NK-92 treated with Interleukin-12 subunit alpha and Interleukin-12 subunit beta, amount 100 ng/mL, for 24 hours (cell line): ENCODE measurements at places on chromosomes 6 and 20.

DNA sequence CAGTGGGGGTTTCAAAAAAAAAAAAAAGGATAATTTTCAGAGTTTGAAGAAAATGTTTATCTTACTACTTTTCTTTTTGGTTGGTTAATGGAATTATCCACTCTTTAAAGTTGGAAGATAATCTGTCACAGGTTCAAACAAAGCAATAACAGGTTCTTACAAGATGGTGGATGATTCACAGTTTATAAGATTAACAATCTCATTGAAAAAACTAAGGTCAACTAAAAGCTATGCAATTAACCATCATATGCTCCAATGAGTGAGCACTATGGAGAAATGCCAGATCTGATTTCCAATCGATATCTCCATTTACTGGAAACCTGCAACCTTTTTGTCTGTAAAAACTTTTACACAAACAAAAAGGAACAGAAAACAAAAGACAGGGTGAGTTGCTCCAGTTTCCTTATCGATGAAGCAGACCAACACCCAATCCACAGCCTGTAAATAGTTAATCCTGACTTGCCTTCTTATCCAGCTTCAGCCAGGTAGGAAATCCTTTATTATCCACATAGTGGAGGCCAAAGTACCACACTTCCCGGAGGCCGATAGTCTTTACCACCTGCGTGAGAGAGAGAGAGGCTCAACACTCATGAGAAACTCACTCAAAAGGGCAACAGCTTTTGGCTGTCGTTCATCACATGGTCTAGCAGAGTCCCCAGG, 32.4 kb downstream of the EZR start:
- no peak for DNase-seq

GRCh38 chr20:4788314-4788713, 66.6 kb downstream of the PRND start:
- DNase-seq, result no peak

DNA sequence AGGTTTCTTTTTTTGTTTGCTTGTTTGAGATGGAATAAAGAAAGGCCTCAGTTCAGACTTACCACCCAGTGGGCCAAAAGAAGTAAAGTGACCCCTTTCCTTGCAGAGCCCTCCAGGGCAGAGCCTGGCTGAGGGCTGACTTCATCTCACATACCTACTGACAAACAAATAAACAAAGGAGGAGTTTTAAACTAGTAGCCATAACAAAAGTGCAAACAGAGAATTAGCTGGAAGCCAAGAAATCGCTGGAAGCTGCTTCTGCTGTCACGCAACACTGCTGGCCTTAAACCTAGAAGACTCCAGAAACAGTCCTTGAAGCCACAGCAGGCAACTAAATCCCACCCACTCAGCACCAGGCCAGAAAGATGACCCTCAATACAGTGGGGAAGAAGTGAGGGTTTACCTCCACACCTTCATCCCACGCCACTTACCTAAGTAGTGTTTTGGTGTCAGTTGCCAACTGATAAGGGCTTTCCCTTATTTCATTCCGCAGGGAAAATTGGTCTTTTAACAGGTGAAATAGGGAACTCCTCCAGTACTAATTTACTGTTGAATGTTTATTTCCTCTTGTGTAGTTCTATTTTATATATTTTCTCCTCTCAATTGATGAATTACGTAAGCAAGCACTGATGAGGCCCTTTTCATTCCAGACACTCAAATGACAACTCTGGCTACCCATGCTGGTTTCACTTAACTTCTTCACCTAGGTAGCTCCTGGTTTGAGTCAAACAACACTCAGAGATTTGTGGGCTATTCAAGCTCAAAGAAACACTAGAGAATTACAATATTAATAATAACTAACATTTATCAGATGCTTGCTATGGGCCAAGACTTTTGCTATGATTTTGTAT, 46.2 kb downstream of the EDN1 start:
- DNase-seq, result no peak

DNA sequence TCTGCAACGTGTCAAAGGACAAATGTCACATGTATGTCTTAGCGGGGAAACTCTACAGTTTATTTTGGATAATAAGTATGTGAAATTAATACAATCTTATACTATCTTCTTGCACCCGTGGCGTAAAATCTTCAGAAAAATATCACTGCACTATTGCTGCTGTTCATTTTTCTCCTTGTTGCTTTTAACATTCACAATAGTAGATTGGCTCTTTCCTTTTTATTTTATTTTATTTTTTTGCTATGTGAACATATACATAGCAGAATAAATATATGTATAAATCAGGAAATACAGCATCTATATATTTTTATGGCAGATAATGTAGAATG, 15.4 kb downstream of the GPR31 start:
- DNase-seq, result no peak

GRCh38 chr20:48751871-48752270, 75.9 kb downstream of the PREX1 start:
- no peak for DNase-seq

GRCh38 chr6:14177413-14178082, 60.0 kb downstream of the CD83 start:
- DNase-seq, result no peak

DNA sequence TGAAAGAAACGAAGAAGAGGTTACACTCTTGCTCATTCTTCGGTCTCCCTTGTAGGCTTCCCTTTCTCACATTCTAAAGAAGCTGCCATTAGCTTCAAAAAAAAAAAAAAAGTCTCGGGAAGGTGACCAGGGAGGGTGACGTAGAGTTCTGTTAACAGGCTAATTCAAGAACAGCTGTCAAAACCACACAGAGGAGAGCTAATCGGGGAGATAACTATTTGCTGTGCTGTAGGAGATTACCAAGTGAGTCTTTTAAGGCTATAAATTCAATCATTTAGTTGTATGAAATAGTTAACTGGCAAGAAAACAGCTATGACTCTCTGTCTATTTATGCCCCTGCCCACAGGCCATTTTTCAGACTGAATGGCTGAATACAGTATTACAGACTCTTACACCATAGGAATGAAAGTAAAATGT, 256.8 kb downstream of the SYNE1 start:
- no peak for DNase-seq

DNA sequence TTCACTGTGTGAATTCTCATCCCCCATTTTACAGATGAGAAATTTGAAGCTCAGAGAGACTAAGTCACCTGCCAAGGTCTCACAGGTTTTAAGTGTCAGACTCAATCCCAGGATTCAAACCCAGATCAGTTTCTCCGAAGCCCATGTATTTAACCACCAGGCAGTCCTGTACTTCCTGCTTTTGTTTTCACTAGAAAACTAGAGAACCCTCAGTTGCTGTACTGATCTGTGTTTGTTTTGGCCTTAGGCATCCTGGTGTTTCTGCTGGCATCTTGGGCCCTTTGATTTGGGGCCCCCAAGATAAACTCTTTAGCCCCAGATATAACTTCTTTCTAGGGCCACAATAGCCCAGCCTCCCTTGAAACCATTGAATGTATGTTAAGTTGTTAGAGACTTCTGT, 36.5 kb downstream of the PPP1R16B start:
- DNase-seq, result no peak

DNA sequence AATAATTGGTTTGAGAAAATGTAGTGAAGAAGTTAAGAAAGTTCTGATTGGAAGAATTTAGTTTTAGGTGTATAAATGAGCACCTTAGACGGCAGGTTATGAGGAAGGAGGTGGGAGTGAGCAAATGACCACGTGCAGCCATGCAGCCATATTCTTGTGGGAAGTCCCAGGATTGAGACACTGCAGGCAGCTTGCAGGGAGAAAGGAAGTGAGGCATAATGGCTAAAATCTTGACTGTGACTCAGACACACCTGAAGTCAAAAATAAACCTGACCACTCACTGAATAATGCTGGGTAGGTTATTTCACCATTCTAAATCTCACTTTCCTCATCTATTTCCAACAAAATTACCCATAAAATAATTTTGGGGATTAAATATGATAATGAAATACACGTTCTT, 16.6 kb downstream of the DSE start:
- DNase-seq, result peak; percentile 44

DNA sequence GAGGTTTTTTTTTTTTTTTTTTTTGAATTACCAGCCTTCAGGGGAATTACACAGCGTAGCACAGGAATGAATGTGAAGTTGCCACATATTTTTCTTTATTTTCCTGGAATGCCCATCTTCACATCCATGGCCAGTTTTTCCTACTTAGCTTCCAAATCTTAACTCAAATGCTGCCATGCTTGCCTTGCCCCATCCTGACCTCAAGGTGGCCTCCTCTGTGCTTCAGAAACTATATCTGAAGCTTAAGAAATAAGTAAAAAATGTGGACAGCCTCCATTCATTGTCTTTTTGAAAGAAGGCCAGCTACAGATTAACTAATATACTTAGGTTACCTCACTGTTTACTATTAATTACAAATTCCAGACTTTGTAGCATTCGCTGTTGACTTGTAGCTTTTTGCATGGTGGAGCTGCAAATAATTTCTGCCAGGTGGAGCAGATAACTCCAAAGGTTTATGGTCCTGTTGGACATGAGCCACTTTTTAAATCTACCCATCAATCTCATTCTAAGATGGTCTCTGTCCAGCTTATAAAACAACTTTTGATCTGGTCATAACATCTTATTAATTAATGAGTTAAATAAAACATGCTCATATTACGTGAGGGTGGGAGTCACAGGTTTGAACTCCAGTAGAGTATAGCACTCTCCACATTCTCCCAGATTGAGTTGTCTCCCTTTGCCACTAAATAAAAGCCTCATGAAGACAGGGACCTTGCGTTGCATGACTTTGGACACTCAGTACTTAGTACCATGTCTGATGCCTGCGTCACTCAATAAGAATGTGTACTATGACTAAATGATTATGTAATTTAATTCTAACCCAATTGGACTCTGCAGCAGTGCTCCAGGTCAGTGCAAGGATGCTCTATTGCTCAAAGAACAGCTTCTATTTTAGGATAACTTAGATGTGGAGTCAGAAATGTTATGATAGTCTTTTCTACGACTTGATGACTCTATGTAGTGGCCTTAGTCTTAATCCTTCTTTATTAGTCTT, 678.6 kb upstream of the CITED2 start:
- no peak for DNase-seq

DNA sequence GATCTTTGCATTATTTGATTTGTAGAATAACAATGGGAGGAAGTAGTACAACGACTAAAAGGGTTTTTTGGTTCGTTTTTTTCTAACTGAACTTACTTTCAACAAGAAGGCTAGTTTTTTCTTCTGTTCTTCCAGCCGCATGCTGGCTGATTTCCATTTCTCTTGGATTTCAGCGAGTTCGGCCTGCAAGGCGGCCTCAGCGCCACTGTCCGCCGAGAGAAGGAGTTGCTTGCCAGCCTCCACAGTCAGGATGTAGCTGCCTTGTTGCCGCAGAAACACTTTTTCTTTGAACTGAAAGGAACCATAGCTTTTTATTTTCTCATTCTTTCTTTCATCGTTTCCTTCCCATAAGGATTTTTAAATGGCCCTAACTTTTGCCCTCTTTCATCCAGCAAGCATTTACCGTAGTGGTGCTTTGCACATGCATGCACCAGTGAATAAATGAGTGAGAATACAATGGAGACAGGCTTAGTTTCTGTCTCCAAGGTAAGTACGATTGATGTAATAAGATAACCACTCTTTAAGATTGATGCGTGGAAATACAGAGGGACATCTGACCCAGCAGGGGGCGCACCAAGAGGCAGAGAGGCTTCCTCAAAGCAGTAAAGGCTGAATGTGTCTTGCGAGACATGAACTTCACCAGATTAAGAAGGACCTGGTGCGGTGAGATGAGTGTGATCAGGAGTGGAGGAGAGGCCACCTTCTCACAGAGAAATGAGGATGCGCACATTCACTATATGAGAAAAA, 398.8 kb downstream of the ESR1 start:
- no peak for DNase-seq

GRCh38 chr6:119323478-119323877, 26.1 kb downstream of the MAN1A1 start:
- DNase-seq, result no peak

DNA sequence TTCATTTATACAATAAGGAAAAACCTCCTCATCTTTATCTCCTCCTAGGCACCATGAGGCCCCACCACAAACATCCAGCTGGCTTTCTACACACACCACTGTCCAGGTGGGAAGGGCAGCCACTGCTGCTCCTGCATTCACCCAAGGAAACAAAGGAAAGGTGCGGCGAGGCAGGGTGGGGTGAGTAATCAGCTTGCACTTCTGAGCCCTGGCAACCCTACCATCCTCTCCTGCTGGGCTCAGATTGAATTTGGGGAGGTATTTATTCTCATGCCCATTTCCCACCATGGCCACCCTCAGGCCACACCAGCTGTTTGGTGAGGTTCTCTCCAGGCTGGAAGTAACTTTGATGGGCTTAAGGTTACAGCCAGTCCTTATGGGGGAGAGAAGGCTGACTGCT, 31.2 kb upstream of the SPDEF start:
- DNase-seq, result no peak

DNA sequence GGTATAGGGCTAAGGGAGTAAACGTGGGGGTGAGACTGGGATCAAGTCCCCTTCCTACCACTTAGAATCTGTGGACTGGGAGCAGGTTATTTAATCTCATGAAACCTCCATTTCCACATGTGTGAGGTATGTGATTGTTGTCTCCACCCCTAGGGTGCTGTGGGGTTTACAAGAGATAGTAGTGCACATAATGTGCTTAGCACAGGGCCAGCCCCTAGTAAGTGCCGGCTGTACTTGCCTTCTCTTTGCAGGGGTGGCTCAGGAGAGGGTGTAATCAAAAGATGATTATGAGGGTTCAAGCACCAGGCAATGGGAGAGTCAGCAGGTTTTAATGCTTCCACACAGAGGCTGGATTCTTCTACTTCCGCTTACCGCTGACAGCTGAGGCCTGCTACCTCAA, 6.9 kb downstream of the NT5E start:
- no peak for DNase-seq

DNA sequence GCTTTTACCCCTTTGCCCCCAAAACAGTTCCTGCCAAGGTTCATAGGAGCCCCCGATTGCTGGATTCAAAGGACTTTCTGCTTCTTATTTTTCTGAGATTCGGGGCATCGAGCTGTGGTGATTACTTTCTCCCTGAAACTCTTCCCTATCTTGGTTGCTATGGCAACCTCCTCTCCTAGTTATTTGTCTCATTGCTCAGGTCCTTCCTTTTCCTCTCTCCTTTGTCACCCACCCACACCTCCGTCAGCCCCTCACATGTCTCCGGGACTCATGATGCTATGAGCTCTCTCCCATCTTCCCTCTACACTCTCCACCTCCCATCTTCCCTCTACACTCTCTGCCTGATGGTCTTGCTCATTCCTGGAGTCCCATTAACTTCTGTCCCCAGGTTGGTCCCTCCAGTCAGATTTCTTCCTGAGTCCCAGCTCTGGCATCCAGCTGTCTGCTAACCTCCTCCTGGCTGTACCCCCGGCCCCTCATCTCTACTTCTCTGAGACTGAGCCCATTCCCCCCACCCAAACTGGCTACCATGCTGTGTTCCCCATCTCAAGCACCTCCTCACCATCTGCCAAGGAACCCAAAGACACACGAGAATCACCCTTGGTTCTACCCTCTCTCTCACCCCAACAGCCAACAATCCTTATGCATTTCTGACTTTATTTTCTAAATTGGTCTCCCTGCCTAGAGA, 30.2 kb upstream of the NNAT start:
- no peak for DNase-seq

GRCh38 chr20:60136645-60137401, 178.6 kb downstream of the CDH26 start:
- no peak for DNase-seq

- peak; percentile 37 for DNase-seq
Measured at GRCh38 chr6:70651326-70651905, 16.3 kb upstream of the SMAP1 start.

- DNase-seq, result no peak
Measured at GRCh38 chr20:19734811-19735210, 23.2 kb upstream of the RIN2 start.

GRCh38 chr6:80098392-80098791, 8.1 kb upstream of the BCKDHB start:
- DNase-seq, result no peak
